ENCODE measurements at places on chromosomes 1 and 21.

GRCh38 chr21:41840880-41841279 is 38.3 kb downstream of the PRDM15 start:
- DNase-seq = no peak

DNA sequence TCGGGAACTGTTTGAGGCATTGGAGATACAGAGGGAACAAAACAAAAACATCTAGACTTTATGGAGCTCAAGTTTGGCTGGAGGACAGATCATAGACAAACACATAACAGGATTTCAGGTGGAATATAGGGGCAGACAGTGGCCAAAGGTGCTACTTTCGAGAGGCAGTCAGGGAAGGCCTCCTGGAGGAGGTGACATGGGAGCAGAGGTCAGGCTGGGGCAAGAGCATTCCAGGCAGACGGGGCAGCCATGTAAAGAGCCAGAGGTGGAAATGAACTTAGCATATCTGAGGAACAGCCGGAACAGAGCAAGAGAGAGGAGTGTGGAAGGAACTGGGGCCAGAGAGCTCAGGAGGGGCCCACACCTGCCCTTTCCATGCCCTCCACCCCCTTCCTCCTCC is 122.3 kb downstream of the DMRTB1 start:
- no peak for DNase-seq

GRCh38 chr1:93824834-93825233 is 54.2 kb downstream of the DNTTIP2 start:
- DNase-seq = no peak

GRCh38 chr1:160108888-160109662 is 6.5 kb upstream of the ATP1A2 start:
- peak; percentile 70 for DNase-seq

- DNase-seq = no peak
These were observed 26.6 kb downstream of the UBE4B start for GRCh38 chr1:10059342-10059718.

GRCh38 chr1:117059334-117059677 is 820 bp upstream of the TTF2 start:
- DNase-seq = no peak

- DNase-seq = peak; percentile 53
These were observed 199.5 kb downstream of the LRRIQ3 start for GRCh38 chr1:73998348-73998959.

- peak; percentile 67 for DNase-seq
These were observed 41.8 kb downstream of the KIFAP3 start for GRCh38 chr1:170032531-170033280.

- no peak for DNase-seq
These were observed 23.9 kb upstream of the RUNX3 start for GRCh38 chr1:24954022-24954421.

GRCh38 chr1:36284517-36284916 is 21.7 kb upstream of the SH3D21 start:
- DNase-seq = no peak

- DNase-seq = no peak
These were observed 30.0 kb downstream of the CACHD1 start for GRCh38 chr1:64499966-64500365.

- DNase-seq = no peak
These were observed 83.9 kb downstream of the MAST2 start for GRCh38 chr1:45887156-45887842.

GRCh38 chr1:8293118-8293517 is 24.8 kb upstream of the SLC45A1 start:
- DNase-seq = no peak

- no peak for DNase-seq
These were observed 1.3 kb downstream of the NOS1AP start for GRCh38 chr1:162070825-162071224.

DNA sequence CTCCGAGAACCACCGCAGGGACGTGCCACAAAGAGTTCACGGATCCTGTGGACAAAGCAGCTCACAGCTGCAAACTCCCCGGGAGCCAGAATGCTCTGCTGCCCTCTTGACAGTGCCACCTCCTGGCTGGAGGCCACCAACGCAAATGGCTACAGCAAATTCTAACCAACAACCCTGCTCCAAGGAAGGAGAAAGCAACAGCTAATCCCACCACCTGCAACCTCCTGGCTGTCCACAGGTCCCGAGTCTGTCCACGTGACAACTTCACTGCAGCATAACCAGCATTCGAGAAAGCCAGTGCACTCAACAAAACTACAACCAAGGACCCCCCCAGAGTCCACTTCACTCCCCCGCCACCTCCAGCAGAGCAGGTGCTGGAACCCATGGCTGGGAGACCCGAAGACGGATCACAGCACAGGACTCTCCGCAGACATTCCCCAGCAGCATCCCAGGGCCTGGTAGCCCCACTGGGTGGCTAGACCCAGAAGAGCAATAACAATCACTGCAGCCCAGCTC is 17.3 kb downstream of the POFUT2 start:
- no peak for DNase-seq

DNA sequence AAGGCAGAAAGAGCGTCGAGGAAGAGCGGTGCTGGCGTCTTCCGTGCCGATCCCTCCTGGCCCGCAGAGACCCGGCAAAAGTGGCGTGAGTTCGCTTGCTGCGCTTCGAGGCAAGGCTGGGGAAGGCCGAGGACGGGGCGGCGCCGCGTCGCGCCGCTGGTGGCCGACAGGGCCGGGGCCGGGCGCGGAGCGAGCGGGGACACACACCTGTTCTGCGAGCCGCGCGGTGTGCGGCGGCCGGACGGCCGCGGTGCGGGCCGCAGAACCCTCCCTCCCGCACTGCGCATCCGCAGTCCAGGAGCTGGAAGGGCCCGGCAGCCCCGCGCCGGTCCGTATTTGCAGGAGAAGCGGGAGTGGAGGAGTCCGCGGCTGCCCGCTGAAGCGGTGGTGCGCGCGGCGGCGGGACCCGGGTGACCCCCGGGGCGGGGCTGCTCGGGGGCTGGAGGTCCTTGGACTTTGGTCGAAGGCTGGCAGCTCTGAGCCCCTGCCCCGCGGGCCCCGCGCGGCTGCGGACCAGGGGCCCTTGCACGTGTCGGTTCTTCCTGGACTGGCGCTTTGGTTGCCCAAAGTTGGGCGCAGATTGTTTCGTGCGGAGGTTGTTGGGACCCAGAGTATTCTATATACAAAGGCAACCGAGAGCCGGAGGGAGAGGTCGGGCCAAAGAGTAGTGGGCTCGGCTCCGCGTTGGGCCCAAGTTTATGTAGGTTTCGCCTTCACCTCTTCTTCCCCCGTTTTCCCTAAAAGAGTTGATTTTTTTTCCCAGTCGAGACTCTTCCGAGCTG is 2.6 kb downstream of the RNF220 start:
- no peak for DNase-seq

- peak; percentile 2 for DNase-seq
These were observed 210.3 kb downstream of the KCTD3 start for GRCh38 chr1:215777370-215777925.

DNA sequence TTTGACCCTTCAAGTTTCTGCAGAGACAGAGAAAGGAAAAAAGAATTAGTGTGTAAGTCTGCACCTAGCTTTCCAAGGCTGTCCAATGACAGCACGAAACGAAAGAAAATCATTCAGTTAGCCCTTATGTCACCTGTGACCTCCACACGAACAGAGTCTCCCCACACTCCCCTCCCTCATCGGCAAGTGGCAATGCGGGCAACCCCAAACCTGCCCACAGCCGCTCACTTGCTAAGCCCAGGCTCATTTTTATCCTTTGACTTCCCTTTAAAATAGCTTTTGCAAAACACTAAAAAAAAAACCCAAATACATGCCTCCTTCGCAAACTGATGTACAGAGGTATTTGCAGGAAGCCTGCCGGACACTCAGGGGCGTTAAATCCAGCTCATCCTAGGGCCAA is 10.3 kb downstream of the RCC2 start:
- no peak for DNase-seq

DNA sequence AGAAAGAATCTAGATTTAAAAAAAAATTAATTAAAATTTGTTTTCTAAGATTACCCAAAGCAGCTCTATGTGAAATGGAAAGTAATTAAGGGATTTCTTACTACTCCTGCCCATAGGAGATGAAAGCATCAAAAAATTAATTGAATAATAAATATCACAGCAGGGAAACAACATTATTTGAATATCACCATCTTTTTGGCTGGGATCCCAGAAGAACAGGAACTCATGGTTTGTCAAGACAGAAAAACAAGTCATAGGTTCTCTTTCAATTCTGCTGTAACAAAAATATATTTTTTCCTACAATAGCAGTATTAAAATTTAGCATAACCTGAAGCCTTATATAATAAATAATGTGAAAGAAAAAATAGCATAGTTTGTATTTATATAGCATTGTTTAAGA is 1713.4 kb downstream of the NCAM2 start:
- no peak for DNase-seq

DNA sequence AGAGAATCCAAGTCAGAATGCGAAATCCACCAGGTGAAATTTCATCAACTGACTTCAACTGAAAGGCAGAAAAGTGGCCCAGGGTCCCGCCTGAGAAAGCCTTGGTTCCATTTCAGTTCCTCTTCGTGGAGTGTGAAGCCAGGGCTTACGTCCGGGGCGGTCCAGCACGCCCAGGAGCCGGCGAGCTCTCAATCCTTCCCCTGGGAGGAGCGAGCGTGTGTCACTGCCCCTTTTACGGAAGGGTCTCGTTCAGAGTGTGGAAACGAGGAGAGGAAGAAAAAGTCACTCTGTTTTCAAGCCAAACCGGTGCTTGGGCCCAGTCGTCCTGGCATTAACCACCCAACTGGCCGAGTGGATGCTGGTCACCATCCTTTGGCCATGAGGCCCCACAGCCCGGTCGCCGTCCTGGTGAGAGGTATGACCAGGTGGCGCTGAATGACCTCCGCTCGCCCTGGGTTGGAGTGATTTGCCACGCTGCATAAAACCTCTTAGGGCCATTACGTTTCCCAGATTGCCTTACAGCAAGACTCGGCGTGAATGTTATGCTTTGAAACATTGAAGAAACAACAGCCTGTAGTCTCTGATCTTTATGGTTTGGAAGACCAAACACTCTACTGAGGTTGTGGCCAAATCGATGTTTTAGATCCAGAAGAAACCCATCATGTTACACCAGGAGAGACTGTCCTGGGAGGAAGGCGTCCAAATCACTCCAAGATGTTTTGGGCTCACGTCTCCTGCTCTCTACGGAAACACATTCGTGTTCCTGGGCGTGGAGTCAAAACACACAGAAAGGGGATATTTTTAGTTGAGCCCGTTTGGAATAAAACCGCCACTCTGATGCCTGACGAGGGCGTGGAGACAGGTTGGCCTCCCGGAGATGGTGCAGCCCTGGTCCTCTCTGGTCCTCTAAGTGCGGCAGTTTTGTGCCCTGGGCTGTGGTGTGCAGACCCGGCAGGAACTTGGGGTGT is 93.6 kb upstream of the ACTRT2 start:
- DNase-seq = no peak

DNA sequence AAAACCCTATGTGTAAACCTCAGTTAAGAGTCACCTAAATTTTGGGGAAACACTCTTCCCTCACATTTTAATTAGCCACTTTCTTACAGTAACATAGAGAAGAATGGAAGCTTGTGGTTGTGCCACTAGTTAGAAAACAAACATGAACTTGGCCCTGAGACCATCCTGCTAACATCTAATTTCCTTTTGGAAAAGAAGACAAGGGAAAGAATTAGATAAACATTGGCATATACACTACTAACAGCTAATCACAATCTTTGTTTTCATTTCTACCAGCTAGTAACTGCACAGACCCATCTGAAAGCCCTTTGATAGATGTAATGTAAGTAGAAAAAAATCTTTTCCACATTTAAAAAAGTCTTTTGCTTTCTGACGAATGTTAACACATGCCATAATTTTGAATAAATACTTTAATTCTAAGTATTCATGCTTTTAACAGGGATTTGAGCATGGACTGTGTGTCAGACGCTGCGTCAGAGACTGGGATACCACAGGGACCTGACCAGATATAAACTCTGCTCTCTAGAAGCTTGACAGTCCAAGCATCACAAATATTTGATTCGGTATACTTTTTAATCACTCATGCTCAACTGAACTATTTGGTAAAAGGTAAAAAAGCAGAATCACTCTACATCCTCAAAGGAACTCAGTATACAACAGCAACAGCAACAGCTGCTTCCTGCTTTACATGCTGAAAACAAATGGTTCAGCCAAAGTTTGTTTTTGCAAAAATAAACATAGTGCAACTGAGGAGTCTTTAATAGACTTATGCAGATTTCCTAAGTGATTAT is 30.2 kb downstream of the DPH5 start:
- peak; percentile 14 for DNase-seq

DNA sequence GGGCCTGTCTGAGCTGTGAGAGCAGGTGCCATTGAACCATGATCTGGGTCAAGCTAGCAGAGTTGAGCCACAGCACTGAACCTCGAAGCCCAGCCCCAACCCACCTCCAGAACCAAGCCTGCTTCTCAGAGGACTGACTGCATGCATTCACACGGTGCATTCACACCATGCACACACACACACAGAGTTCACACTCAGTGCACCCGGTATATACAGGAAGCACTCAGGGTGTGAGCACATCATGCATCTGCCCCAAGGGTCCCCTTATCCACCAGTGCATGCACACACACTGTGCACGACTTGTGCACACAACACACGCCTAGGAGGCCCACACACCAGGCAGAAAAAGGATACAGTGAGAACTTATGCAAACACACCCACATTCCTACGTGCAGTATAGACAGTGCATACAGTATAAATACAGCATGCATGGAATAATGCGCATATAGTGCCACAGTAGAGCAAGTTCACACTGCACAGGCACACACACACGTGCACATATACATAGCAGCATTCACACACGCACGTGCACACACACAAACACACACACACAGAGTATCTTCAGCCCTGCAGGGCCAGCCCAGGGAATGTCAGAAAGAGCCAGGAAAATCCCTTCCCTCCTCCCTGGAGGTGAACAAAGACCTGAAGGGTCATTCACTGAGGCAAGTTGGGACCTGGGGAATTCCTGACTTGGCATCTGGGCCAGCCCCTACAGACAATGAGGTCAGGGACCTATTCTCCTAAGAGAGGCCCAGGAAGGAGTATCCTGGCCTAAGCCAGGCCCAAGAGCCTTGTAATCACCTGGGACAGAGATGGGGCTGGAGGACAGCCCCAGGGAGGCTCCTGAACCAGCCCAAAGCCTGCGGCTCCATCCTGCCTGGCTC is 42.1 kb downstream of the CAMK2N1 start:
- no peak for DNase-seq

GRCh38 chr1:192579010-192579738 is 3.6 kb downstream of the RGS1 start:
- DNase-seq = peak; percentile 36

GRCh38 chr1:185053204-185053603 is 7.8 kb downstream of the RNF2 start:
- DNase-seq = no peak

Data from cardiac fibroblast (primary cell).